M059J (cell line): ENCODE measurements at places on chromosomes 1 and 21.
A peak's percentile ranks its signal among the peaks of the same experiment; 100 is the strongest.

- peak; percentile 95 for DNase-seq
Observed at GRCh38 chr21:16535102-16535422, 805.3 kb downstream of the USP25 start.

GRCh38 chr1:111274653-111275052 lies 16.0 kb upstream of the CHIA start:
- peak; percentile 63 for DNase-seq

DNA sequence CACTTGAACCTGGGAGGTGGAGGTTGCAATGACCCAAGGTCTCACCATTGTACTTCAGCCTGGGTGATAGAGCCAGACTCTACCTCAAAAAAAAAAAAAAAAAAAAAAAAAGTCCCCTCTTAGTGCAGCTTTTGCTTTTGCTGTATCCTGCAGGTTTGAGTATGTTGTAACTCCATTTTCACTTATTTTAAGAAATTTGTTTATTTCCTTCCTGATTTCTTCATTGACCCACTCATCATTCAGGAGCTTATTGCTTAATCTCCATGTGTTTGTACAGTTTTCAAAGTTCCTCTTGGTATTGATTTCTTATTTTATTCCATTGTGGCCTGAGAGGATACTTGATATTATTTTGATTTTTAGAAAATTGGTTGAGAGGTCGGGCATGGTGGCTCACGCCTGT lies 50.9 kb upstream of the AK4 start:
- DNase-seq: no peak

DNA sequence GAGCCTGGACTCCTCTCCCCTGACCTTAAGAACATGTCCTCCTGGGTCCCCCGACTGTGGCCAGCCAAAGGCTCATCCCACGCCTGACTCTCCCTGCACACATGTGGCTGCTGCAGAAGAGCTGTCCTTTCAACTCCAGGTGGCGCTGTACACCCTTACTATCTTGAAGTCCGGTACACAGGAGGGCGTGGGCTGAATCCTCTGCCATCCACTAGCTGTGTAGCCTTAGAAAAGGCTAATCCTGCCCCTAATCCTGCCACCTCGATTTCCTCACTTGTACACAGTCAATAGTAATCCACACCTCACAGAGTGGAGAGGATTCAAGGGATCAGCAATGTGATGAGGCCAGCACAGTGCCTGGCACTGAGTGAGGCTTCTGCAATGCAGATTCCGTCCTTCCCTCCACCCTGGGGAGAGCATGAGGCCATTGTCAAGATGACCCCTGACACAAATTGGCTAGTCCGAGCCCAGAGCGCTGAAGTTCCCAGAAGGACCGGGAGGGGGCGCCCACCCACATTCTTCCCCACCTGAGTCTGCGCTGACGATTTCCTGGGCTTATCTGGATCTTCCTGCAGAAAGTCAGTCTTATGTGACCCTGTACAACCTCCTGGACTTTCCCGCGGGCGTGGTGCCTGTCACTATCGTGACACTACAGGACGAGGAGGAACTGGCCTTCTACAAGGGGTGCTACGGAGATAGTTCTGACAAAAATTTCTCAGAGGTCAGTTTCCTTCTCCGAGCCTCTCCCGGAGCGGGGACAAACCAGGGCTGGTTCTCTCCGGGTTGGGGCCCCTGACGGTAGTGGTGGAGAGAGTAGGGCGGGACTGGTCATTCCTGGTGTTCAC lies 47.1 kb upstream of the DMBX1 start:
- peak; percentile 90 for DNase-seq

DNA sequence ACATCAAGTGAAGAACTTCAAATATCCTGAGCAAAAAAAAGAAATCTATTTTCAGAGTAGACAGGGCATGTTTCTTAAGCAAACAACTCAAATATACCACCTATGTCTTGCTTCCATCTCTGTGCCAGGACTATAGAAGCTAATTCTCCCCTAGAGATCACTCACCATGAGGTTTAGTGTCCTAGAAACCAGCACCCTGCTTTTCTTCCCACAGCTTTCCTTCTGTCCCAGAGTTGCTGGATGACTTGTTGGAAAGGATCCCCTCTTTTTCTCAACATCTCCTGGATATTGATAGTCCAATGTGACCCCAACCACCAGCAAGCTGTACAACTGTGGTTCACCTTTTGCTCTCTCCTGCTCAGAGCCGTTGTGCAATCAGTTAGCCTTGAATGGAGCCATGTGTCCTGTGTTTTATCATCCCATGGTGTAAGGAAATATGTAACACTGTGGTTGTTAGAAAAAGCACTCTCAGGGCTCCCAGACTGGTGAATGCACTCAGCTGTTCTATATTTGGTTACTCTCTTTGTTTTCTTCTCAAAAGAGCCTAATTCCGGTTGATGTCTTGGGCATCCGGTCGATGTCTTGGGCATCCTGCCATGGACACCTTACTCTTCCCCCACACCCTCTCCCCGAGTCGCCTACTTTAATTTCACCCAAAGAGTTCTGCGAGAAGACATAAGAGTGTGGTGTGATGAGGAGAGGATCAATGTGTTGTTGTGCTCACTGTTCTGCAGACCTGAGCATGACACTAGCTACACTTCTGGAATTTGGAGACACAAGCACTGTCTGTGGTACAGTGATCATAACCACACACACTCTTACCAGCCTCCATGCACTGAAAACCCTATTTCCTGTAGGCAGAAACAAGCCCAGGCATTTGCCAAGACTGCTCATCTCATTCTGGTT lies 1.7 kb downstream of the TNFSF4 start:
- DNase-seq: peak; percentile 33

- no peak for DNase-seq
Observed at GRCh38 chr1:169620565-169620964, 9.4 kb downstream of the SELP start.

GRCh38 chr1:1669468-1670440 lies 10.9 kb upstream of the CDK11B start:
- DNase-seq: no peak
